Upper lobe of left lung (tissue), 6 donors: ENCODE measurements at places on chromosomes 16 and 17.

DNA sequence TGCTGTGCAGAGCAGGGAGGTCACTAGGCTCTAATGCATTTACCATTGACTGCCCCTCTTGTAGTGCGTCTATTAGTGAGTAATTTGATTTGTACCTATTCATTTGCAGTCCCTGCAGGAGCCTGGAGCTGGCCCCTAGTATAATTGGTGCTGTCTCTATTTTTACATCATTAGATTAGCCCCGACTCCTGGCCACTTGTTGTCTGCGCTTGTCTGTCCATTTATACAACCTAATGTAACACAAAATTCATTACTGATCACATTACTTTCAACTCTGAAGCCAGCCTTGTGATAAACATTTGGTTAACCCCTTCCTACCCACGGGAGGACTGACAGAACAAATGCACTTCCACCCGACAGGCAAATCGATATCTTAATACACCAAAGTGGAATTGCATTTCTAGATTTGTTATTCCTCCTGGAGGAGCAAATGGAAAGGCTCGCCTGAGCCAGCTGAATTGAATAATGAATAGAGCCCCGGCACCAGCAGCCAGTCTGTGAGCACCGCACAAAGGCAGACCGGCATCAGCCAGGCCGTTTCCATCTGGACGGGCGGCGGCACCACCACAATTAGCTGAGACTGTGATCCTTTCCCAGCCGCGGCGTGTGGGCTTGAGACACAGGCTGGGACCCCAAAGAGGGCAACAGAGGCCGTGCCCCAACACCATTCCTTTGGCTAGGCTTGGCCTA is 18.7 kb upstream of the TBX2 start:
- DNase-seq = peak; percentile 37

DNA sequence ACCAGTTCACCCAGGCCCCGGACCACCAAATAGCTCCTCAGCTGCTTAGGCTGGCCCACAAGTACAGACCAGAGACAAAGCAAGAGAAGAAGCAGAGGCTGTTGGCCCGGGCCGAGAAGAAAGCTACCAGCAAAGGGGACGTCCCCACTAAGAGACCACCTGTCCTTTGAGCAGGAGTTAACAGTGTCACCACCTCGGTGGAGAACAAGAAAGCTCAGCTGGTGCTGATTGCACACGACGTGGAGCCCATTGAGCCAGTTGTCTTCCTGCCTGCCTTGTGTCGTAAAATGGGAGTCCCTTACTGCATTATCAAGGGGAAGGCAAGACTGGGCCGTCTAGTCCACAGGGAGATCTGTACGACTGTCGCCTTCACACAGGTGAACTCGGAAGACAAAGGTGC is 15.4 kb downstream of the FOXF1 start:
- no peak for DNase-seq

DNA sequence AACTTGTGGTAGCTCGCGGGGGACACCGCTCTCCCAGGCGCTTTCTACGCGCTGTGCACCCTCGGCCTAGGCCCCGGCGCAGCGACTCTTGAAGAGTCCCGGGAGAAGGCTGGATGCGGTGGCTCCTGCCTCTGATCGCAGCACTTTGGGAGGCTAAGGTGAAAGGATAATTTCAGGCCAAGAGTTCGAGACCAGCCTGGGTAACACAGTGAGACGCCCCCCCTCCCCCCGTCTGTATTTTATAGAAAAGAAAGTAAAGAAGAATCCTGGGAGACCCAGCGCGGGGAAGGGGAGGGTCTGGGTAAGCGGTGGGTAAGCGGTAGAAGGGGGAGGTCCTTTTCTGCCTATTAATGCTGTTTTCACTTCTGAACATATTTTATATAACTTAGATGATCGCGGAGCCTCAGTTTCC is 486 bp upstream of the PLLP start:
- DNase-seq = no peak

GRCh38 chr16:27844826-27845225 is 218.7 kb downstream of the GSG1L start:
- no peak for DNase-seq

GRCh38 chr16:66473654-66474519 is 46.8 kb downstream of the BEAN1 start:
- DNase-seq = no peak

DNA sequence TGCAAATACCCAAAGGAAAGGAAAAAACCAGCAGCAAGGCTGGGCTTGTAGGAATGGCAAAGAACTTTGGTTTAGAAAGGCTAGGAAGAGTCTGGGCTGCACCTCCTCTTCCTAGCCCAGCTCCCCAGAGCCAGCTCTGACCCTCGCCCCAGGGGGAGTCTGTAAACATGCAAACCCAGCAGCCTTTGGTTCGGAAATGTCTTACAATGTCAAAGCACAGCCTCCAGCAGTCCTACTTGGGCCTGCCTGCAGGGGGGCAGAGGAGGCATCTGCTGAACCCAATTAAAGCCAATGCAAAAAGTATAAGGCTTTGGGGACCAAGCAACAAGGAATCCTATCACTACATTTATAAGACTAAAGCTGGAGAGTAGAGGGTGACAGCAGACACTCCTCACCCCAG is 5.0 kb upstream of the FTSJ3 start:
- DNase-seq = no peak

- DNase-seq = no peak
Observed at GRCh38 chr16:79263425-79263824, 337.1 kb downstream of the MAF start.

GRCh38 chr16:19102187-19102872 is 11.4 kb upstream of the ITPRIPL2 start:
- DNase-seq = no peak

GRCh38 chr16:51155199-51155607 is 4.1 kb upstream of the SALL1 start:
- peak; percentile 84 for DNase-seq

- DNase-seq = no peak
Observed at GRCh38 chr16:64590513-64590912, 531.4 kb downstream of the CDH11 start.

DNA sequence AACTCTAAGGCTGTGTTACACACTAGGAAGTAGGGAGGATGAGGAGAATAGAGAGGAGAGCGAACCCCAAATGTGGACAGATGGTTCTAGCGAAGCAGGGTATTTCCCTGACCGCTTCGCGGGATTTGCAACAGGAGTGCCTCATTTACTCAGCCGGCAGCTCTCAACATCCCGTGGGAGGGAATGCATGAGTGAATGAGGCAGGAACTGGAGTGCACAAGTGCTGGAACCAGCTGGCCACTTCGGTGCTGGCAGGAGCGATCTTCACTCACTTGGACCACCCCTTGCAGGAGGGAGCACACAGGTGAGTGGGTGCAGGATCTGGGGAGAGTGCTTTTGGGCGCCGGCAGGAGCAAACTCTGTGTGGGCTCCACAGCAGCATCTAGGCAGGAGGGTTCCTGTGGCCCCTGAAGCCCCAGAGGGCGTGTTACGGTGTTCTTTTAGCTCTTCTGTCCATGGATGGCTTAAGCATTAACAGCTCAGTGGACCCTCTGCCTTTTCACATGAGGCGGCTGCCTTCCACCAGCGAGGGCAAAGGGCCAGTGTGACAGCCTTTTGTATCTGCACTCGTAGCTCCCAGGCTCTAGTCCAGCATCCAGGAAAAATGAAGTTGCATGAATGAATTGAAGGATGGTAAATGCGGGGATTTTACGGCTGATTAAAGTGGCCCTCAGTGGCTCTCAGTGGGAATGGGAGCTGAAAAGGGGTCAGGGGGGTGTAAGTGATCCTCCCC is 17.4 kb upstream of the ZNHIT3 start:
- DNase-seq = no peak

DNA sequence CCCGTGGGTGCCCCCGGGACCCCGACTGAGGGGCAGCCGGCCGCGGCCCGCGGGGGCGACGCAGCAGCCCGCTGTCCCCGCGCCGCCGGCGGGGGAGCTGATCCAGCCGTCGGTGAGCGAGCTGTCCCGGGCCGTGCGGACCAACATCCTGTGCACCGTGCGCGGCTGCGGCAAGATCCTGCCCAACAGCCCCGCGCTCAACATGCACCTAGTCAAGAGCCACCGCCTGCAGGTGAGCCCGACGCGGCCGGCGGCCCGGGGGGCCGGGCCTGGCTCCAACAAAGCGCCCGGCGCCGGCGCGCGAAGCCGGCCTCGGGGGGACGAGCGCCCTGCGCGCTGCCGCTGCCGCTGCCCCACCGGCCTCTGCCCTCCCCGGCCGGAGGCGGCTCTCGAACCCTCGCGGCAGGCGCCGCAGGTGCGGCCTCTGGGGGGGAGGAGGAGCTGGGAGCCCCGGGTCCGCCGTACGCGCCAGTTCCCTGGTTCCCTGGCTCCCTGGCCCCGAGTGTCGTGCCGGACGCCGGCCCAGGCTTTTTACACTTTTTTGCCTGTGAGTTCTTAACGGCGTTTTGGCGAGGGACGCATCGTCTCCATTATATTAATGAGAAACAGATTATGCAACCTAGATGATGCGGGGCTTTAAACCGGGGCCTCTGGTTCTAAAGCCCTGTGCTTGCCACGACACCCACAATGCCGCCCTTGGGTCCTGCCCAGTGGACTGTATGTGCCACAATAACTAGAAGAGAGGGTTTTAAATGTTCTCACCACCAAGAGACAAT is 521 bp downstream of the ATMIN start:
- DNase-seq = peak; percentile 28

GRCh38 chr16:69115837-69116236 is 10.4 kb downstream of the HAS3 start:
- DNase-seq = no peak

GRCh38 chr16:66007717-66008116 is 358.8 kb upstream of the CDH5 start:
- no peak for DNase-seq

DNA sequence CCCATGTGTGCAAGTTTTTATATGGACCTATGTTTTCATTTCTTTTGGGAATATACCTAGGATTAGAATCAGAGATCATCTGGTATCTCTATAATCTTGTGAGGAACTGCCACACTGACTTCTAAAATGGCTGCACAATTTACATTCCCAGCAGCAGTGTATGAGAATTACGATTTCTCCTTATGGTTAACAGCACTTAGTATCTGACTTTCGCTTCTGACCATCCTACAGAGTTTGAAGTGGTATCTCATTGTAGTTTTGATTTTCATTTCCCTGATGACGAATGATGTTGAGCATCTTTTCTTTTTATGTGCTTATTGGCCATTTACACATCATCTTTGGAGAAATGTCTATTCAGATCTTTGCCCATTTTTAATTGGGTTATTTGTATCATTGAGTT is 10.0 kb downstream of the C16orf96 start:
- DNase-seq = no peak
